ENCODE measurements at places on chromosomes 2 and 18.

- DNase-seq, result no peak
Observed at GRCh38 chr2:5539282-5540165, 152.7 kb upstream of the SOX11 start.

DNA sequence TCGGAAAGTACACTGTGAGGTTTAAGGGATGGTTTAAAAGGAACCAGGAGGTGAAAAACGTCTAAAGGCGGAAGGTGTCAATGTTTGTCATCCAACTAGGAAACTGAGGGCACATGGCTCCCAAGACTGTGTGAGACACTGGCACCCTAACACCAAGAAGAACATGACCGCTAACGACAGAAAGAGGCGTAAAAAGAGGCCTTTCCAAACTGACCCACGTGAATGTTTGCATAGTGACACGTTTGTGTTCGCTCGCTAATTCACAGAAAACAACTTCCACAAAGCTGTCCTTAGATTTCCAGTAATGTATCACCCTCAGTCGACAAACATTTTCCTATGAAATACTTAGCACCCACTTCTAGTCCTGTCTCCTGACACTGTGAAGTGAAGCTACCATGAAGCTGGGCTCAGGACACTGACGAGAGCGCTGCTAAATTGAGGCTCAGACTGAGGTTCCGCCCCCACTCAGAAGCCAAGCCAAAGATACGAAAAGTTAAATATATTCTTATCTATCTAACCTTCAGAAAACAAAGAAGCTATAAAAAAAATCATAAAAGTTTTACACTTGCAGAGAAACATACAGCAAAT, 86.5 kb downstream of the ZNF516 start:
- no peak for DNase-seq

DNA sequence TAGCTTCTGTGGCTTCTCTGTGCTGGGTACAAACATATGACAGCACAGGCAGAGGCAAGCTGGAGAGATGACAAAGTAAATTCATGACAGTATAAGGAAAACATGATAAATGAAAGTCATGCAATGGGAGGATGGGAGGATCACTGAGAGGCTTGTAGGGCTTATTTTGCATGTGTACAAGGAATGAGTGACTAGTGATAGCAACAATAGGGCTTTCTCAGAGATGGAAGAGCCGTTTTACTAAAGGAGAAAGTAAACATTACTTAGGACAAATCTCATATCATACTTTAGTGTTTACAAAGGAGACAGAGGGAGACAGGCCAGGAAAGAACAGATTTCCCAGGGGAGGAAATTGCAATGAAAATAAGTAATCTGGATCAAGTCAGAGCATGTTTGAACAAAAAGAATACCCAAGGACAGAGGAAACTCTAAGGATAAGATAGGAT, 82.5 kb upstream of the RBMS1 start:
- DNase-seq, result no peak

- no peak for DNase-seq
Observed at GRCh38 chr2:31274401-31275075, 40.6 kb downstream of the EHD3 start.

DNA sequence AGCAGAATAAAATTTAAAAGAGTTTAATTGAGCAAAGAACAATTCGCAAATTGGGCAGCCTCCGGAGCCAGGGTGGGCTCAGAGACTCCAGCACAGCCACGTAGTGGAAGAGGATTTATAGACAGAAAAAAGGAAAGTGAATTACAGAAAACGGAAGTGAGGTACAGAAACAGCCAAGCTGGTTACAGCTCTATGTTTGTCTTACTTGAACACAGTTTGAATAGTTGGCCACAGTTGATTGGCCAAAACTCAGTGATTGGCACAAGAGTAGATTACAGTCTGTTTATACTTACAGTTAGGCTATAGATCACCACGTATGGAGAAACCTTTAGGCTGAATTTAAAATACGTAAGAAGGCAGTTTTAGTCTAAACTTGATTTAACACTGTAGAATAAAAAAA, 78.8 kb upstream of the NEDD4L start:
- no peak for DNase-seq

GRCh38 chr2:224869601-224870233, 153.6 kb upstream of the CCDC195 start:
- DNase-seq, result peak; percentile 79

- DNase-seq, result no peak
Observed at GRCh38 chr2:22878121-22878520, 506.9 kb upstream of the KLHL29 start.

GRCh38 chr2:236526455-236527158, 43.0 kb upstream of the ACKR3 start:
- no peak for DNase-seq

DNA sequence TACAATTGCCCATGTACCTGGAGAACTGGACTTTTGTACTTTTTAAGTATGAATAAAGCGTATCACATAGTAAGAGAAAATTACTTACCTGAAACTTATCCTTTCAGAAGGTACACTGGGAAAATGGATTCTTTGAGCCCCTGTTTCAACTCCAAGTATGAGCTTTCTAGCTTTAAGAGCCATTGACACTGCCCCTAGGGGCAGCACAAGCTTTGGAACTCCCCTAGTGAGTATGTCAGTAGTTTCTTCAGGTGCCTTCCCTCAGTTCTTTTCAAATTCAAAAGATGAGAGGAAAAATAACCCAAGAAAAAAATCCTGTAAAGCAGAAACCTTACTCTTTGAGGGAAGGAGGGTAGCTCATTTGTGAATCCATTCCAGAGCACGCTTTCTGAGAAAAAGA, 124.1 kb downstream of the MEMO1 start:
- DNase-seq, result no peak

- DNase-seq, result no peak
Observed at GRCh38 chr2:99111945-99112344, 29.6 kb upstream of the C2orf15 start.

- no peak for DNase-seq
Observed at GRCh38 chr2:187320846-187321245, 127.2 kb downstream of the CALCRL start.

GRCh38 chr2:67311536-67311935, 85.6 kb upstream of the ETAA1 start:
- no peak for DNase-seq

DNA sequence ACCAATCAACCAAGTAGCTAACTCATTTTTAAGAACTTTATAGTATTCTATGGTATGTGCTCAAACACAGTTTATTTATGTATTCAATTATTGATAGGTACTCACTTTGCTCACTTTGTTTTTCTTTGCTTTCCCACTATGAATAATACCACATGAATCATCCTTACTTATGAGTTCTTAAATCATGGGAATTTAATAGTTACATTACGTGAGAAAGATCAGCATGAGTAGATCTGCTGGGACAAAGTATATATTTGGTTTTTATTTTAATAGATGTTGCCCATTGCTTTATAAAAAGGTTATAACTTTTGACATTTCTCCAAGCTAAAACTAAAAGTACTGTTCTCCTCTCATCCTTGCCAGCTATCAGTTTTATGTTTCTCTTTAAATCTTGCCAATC, 390.7 kb downstream of the LRATD1 start:
- DNase-seq, result no peak

DNA sequence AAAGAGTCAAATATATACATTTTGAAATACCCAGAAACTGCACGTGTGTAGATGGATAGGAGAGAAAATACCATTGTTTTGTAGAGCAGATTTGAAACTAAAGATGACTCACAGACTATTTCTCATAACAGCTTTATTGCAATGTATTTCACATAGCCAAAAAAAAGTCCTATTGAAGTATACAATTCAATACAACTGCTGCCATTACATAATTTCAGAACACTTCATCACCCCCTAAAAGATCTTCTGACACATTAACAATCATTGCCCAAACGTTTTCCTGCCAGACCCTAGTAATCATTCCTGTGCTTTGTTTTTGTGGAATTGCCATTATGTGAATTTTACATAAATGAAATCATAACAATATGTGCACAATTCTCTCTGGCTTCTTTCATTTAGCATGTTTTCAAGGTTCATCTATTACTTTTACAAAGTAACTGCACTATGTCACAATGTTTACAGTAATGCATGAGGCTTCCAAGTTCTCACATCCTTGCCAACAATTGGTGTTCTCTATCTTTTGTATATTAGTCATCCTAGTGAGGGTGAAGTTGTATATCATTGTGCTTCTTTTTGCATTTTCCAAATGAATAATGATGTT, 378.6 kb upstream of the CWC22 start:
- DNase-seq, result peak; percentile 11

DNA sequence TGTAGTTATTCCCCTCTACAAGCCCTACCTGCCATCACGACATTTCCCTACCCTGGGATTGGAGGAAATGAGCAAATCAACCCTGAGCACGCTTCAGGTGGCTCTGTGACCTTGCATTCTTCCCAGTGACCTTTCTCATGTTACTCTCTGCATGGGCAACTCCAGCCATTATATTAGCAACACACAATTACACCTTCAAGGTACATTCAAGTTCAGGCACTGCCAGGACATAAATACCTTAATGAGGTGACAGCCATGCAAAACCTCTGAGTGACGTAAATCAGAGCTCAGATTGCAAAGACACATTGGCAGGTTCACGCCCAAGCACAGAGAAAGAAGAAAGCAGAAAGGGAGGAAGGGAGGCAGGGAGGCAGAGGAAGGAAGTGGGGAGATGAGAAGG, 68.7 kb upstream of the ALK start:
- no peak for DNase-seq

DNA sequence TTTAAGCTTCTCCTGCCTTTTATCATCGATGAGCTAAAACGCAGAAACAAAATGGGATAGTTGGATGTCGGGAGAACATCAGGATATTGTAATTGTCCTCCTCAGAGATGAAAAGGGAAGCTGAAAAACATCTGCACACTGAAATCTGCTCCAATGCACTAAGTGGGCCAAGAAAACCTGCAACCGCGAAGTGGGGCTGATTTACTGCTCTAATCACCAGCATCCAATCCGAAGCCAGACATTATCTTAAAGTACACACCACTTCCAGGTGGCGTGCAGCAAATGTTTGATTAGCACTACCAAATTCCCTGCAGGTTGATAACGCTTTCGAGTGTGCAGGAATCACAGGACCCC, 230.3 kb upstream of the SLC14A2 start:
- no peak for DNase-seq

DNA sequence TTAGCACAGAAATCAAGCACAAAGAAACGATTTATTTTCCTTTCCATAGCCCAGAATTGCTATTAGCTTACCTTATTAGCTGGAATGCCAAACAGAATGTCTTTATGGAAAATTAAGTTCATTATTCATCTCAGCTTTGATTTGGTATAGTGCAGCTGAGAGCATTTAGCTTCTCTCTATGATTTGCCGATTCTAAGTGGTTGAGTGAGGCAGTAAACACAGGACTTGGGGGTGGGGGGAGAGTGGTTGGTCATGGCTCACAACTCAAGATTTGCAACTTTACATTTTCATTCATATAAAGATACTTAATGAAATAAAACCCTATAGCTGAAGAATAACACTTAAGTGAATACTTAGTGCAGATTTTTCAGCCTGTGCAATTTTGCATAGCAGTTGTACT, 395.2 kb downstream of the TGIF1 start:
- no peak for DNase-seq

DNA sequence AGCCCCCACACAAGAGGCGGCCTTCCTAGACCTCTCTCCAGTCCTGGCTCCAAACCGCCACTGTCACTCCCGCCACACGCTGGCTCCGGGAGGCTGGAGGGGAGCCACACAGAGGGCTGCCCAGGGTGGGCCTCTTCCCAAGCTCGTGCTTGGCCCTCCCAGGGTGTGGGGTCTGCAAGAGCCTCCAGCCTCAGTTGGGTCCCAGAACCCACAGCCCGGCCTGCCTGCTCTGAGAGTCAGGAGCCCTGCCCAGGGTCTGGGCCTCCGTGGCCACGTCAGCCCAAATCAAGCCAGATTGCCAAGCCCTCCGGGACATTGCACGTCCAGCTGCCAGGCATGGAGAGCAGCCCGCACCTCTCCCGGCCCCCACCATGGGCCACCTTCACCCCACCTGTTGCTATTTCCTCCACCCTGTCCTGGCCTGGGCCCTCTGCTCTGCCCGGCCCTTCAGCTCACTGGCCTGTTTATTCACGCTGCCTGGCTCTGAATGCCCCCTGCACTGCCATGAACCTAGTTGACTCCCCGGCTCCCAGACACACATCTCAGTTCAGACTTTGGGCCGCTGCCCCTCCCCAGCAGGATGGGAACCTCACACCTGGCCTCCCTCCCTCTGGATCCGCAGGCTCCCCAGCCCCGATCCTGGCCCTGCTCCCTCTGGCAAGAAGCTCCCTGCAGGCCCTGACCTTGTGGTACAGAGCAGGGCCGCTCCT, 61.0 kb downstream of the BIN1 start:
- no peak for DNase-seq

DNA sequence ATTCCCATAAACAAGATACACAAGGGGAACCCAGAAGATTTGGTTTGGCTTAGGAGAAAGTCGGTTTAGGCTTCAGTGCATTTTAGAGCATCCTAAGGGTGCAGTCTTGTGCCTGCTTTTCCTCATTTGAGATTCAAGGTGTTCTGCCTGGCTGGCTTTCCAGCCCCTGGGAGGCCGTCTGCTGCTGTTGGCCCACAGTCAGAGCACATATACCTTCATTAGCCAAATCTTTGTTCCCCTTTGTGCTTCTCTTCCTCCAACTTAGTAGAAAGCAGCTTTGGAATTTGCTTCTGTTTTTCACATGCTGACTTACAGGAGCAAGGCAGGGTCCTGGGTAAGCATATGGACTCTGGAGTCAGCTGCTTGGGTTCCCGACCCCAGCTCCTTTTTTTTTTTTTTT, 477.1 kb upstream of the TCF4 start:
- DNase-seq, result no peak

DNA sequence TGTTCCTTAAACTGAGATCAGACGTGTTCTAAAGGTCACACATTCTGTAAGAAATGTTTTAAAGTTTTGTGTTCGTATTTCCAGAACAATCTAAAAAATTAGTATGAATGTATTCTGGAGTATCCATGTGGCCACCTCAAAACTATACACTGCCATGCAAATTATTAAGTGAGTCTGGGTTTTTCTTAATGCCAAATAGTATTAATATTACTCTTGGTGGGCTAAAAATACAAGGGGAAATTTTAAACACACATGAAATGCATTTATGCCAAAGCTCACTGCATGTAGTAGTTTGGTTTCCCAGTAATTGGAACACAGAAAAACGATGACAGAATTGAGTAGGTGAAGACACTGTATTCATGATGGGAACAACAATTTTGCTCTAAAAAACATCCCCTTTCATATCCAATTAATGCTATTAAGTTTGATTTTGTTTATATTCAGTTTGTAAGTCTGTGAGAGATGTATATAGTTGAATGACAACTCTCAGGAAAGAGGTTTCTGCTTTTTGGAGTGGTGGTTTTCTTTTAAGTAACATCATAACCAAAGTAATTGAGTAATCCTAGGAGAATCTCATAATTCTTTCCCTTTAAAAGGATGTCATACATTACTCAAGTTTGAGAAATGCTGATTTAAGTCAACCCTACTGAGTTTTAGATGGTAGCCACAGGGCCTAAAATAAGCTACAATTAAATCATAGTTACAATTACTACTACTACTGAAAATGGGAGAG, 75.7 kb upstream of the CDCA7 start:
- no peak for DNase-seq

DNA sequence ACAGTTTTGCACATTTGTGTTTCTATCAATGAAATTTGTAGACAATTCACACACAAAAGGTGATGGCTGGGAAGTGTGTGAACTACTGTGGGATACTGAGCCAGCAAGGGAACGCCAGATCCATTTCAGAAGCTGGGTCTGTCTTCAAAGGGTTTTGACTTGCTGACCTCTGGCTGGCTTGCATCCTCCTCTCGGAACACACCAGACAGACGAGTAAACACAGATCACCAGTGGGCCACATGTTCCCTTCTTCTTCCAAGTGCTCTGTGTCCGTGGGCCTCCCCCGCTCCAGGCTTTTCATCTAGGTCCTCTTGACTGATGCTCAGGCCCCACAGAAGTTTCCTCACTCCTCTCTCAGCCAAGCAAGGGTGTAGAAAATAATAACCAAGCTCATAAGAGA, 122.2 kb upstream of the OSR1 start:
- no peak for DNase-seq

All from AG20443 (cell line).